ENCODE measurements at places on chromosomes 3 and 15.
A peak's percentile ranks its signal among the peaks of the same experiment; 100 is the strongest.

GRCh38 chr3:160161921-160162320 is 63.3 kb upstream of the C3orf80 start:
- DNase-seq: no peak
- H3K36me3 ChIP-seq: no peaks in the 10 kb centered on the region
- H3K4me1 ChIP-seq: peaks cover 58% of the 10 kb centered on the region
- peak overlapping the region; percentile 89 for H3K27ac ChIP-seq

DNA sequence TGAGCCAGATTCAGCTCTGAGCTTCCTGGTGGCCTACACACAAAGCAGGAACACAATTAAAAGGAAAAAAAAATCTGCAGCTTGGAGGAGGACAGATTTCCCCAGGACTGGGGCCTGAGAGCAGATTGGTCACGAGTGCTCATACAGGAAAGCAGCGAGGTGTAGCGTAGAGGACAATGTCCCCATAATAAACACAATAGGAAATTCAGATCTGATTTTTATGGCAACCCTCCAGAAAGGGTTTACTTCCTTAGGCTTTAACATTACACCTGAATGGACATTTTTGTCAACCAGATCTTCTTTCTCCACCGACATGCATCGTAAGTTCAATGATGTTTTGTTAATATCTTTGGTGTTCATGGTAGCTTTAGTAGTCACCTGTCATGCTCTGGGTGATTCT is 23.3 kb downstream of the SLC6A20 start:
- H3K4me3 ChIP-seq: no peak overlapping the region
- H3K27ac ChIP-seq: no peak overlapping the region
- peaks cover 36% of the 10 kb centered on the region for H3K27me3 ChIP-seq

GRCh38 chr15:58699769-58700168 is 49.7 kb downstream of the ADAM10 start:
- no peak overlapping the region for H3K4me3 ChIP-seq
- H3K36me3 ChIP-seq: peaks cover 40% of the 10 kb centered on the region
- DNase-seq: no peak
- no peaks in the 10 kb centered on the region for H3K27me3 ChIP-seq
- H3K4me1 ChIP-seq: peaks cover 8% of the 10 kb centered on the region
- no peak overlapping the region for H3K27ac ChIP-seq

DNA sequence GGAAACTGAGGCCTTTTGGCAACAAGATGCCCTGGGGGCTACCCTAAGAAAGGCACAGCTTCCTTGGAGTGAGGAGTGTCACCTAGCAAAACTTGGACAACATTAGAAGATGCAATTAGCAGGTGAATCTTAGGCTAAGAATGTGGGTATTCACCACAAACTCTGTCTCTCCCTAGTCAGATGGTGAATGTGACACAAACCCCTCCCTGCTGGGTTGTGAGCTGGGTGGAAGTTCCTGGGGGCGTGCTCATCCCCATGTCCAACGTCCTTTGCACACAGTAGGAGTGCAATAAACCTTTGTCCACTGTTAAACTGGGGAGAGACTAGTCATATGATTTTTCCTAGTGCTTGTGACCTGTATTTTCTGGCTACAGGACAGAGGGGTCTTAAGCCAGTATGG is 67.1 kb upstream of the SH3GL3 start:
- DNase-seq: no peak
- H3K27ac ChIP-seq: no peak overlapping the region
- H3K27me3 ChIP-seq: peaks cover 16% of the 10 kb centered on the region
- peaks cover 3% of the 10 kb centered on the region for H3K36me3 ChIP-seq
- H3K4me1 ChIP-seq: peaks cover 4% of the 10 kb centered on the region

- no peak overlapping the region for H3K27ac ChIP-seq
- H3K27me3 ChIP-seq: no peaks in the 10 kb centered on the region
- DNase-seq: no peak
- peaks cover 30% of the 10 kb centered on the region for H3K4me1 ChIP-seq
- peaks cover 11% of the 10 kb centered on the region for H3K36me3 ChIP-seq
Measured at GRCh38 chr15:63234451-63234870, 42.9 kb upstream of the APH1B start.

DNA sequence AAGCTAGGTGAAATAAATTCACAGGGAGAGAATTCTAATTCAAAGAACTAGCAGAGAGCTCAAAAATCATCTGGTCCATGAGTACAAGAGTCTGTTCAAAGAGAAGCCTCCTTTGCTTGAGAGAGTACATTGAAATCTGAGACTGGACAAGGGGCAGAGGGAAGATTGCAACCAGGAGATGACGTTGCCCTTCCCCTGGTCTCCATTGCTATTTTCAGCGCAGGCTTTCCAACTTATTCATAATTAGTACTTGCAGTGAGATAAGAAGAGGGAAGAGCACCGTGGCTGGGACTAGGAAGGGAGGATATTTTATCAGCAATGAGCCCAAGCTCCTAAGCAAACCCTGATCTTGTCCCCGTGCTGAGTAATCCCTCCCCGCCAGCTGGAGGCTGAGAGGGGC is 251.8 kb upstream of the RORA start:
- H3K4me3 ChIP-seq: no peak overlapping the region
- no peak for DNase-seq
- H3K4me1 ChIP-seq: no peaks in the 10 kb centered on the region
- no peaks in the 10 kb centered on the region for H3K36me3 ChIP-seq
- no peak overlapping the region for H3K27ac ChIP-seq

DNA sequence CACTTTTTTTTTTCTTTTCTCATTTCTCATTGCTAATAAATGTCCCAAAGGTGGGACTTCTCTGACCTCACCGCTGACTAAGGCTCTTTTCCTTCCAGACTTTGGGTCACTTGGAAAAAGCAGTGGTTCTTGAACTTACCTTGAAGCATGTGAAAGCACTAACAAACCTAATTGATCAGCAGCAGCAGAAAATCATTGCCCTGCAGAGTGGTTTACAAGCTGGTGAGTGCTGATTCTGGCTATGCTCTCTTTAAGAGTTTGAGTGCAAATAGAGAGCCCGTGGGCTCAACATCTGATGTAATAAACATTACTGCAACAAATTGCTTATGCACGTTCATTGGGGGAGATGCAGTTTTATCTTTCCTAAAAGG is 2.0 kb downstream of the BHLHE40 start:
- H3K4me1 ChIP-seq: peaks cover 20% of the 10 kb centered on the region
- H3K27ac ChIP-seq: no peak overlapping the region
- DNase-seq: no peak

DNA sequence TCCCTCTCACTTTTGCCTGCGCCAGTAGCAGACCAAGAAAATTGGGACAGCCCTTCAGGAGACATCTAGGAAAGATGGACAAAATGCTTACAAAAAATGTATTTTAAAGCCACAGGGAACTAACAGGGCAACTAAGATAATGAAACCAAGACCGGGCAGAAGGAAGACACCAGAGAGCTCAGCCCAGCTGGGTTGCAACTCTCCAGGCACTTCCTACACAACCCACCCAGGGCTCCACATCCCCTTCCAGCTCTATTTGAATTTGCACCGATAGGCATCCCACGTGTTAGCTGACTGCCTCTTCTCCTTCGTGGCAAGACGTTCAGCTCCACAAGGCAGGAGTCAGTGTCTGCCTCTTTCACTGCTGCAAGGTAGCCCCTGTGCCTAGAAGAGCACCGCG is 6.6 kb upstream of the ATP10A start:
- H3K27ac ChIP-seq: no peak overlapping the region
- no peaks in the 10 kb centered on the region for H3K4me1 ChIP-seq
- no peak overlapping the region for H3K4me3 ChIP-seq
- H3K27me3 ChIP-seq: peaks cover 11% of the 10 kb centered on the region

GRCh38 chr3:81788610-81789009 is 27.2 kb upstream of the GBE1 start:
- peaks cover 3% of the 10 kb centered on the region for H3K36me3 ChIP-seq
- no peak for DNase-seq
- no peak overlapping the region for H3K27ac ChIP-seq
- H3K4me3 ChIP-seq: no peak overlapping the region
- H3K4me1 ChIP-seq: no peaks in the 10 kb centered on the region

DNA sequence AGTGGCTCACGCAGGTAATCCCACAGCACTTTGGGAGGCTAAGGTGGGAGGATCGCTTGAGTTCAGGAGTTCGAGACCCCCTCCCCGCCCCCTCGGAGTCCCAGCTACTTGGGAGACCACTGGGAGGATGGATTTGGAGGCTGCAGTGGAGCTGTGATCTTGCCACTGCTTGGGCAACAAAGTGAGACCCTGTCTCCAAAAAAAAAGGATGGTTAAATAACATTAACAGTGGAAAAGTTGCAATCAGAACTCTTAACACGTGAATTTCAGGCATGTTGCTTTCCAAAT is 1.4 kb upstream of the TMEM87A start:
- H3K27me3 ChIP-seq: no peaks in the 10 kb centered on the region
- H3K36me3 ChIP-seq: no peaks in the 10 kb centered on the region
- peaks cover 52% of the 10 kb centered on the region for H3K4me1 ChIP-seq
- H3K4me3 ChIP-seq: peak overlapping the region; percentile 100
- no peak for DNase-seq
- peak overlapping the region; percentile 20 for H3K27ac ChIP-seq

DNA sequence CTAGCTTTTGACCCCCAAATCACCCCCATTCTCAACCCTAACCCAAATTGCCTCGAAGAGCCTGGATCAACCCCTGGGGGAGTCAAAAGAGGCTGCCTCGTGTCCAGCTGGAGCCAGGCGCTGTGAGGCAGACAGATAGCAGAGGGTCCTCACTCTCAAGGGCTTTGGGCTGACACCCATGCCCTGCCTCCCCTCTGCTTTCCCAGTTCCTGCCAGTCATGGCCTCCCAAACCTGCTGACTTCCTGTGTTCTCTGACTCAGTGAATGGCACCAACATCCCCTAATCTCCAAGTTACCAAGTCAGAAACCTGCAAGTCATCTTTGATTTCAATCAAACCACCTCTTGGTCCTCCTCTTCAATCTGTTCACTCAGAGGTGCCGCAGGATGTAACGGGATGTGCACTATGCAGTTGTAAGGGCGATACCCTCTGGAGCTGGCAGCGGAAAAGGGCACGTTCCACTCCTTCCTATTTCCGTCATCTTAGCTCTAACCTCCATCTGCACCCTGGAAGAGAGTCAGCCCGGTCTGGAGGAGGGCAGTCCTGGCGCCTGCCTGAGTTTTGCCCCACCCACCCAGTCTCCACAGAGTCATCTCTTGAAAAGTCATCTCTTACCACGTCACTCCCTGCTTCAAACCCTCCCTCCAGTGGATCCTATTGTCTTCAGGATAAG is 52.4 kb upstream of the FAM174B start:
- H3K4me3 ChIP-seq: no peak overlapping the region
- peak overlapping the region; percentile 38 for H3K27ac ChIP-seq
- peaks cover 2% of the 10 kb centered on the region for H3K27me3 ChIP-seq

GRCh38 chr3:132972333-132972732 is 65.9 kb upstream of the TMEM108 start:
- H3K4me3 ChIP-seq: no peak overlapping the region
- H3K4me1 ChIP-seq: no peaks in the 10 kb centered on the region
- peaks cover 3% of the 10 kb centered on the region for H3K27me3 ChIP-seq
- no peak overlapping the region for H3K27ac ChIP-seq

DNA sequence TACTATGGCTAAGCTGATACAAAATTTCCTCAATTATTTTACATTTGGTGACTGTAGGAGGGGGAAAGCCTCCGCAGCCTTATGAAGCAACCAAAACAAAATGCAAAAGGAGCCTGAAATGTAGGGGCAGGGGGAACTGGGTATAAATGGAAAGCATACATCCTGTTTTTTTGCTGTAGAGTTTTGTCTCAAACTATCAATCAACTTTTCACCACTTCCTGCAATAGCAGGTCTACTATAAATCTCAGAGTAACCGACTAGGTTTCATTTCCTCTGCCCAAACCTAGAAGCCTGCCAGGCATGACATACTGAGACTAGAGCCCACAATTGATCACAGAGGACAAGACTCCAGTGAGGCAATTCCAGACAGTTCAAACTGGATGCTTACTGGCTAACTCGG is 91.3 kb downstream of the SHQ1 start:
- no peak overlapping the region for H3K4me3 ChIP-seq
- H3K27me3 ChIP-seq: no peaks in the 10 kb centered on the region
- no peaks in the 10 kb centered on the region for H3K36me3 ChIP-seq
- DNase-seq: no peak
- H3K4me1 ChIP-seq: no peaks in the 10 kb centered on the region

- H3K4me1 ChIP-seq: peaks cover 25% of the 10 kb centered on the region
- H3K27ac ChIP-seq: no peak overlapping the region
- peaks cover 3% of the 10 kb centered on the region for H3K36me3 ChIP-seq
Measured at GRCh38 chr3:89533275-89533674, 425.9 kb downstream of the EPHA3 start.

GRCh38 chr3:71910108-71910507 is 125.2 kb upstream of the PROK2 start:
- H3K4me1 ChIP-seq: no peaks in the 10 kb centered on the region
- no peak overlapping the region for H3K4me3 ChIP-seq
- no peaks in the 10 kb centered on the region for H3K36me3 ChIP-seq
- H3K27ac ChIP-seq: no peak overlapping the region
- DNase-seq: no peak
- peaks cover 19% of the 10 kb centered on the region for H3K27me3 ChIP-seq

DNA sequence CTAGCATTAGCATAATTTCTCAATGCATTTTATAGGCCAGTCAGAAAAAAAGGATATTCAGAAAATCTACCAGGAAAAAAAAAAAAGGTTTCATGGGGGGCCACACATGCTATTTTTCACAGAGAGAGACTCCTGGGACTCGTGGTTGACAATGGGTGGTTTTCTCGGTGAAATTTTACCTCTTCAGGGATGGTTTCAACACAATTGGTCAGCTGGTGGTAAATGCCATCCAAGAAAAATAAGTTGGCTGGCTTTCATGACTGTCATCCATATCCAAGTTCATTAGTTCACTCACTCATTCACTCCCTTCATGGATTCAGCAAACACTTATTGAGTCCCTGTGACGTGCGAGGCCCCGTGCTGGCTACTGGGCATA is 217.3 kb downstream of the SHQ1 start:
- peaks cover 11% of the 10 kb centered on the region for H3K27me3 ChIP-seq
- no peak overlapping the region for H3K4me3 ChIP-seq
- no peak for DNase-seq

GRCh38 chr3:196519718-196520082 is 4.6 kb upstream of the SMCO1 start:
- H3K27ac ChIP-seq: no peak overlapping the region
- no peaks in the 10 kb centered on the region for H3K27me3 ChIP-seq
- H3K4me1 ChIP-seq: no peaks in the 10 kb centered on the region
- DNase-seq: no peak
- no peak overlapping the region for H3K4me3 ChIP-seq

GRCh38 chr3:35932995-35933394 is 293.7 kb downstream of the ARPP21 start:
- H3K4me3 ChIP-seq: no peak overlapping the region
- DNase-seq: no peak
- no peaks in the 10 kb centered on the region for H3K27me3 ChIP-seq
- H3K4me1 ChIP-seq: peaks cover 9% of the 10 kb centered on the region

- peaks cover 20% of the 10 kb centered on the region for H3K4me1 ChIP-seq
- peaks cover 7% of the 10 kb centered on the region for H3K27me3 ChIP-seq
- H3K27ac ChIP-seq: no peak overlapping the region
- no peak overlapping the region for H3K4me3 ChIP-seq
Measured at GRCh38 chr15:100987143-100987542, 68.0 kb downstream of the LRRK1 start.

- no peaks in the 10 kb centered on the region for H3K27me3 ChIP-seq
- H3K4me3 ChIP-seq: no peak overlapping the region
- no peak for DNase-seq
- peaks cover 16% of the 10 kb centered on the region for H3K4me1 ChIP-seq
- H3K36me3 ChIP-seq: peaks cover 10% of the 10 kb centered on the region
Measured at GRCh38 chr15:98062869-98063268, 102.4 kb downstream of the ARRDC4 start.

GRCh38 chr15:25509703-25510102 is 70.9 kb upstream of the UBE3A start:
- H3K27ac ChIP-seq: no peak overlapping the region
- peaks cover 12% of the 10 kb centered on the region for H3K4me1 ChIP-seq
- H3K27me3 ChIP-seq: no peaks in the 10 kb centered on the region
- no peak for DNase-seq
- no peak overlapping the region for H3K4me3 ChIP-seq
